ENCODE measurements at places on chromosomes 13 and 19.

GRCh38 chr19:22286151-22286810, at the start of gene ZNF729:
Gene ZNF729, plus strand, starts transcription at chr19:22286441. Its CDS starts 85 bp downstream, at chr19:22286526.
- no peak for DNase-seq

DNA sequence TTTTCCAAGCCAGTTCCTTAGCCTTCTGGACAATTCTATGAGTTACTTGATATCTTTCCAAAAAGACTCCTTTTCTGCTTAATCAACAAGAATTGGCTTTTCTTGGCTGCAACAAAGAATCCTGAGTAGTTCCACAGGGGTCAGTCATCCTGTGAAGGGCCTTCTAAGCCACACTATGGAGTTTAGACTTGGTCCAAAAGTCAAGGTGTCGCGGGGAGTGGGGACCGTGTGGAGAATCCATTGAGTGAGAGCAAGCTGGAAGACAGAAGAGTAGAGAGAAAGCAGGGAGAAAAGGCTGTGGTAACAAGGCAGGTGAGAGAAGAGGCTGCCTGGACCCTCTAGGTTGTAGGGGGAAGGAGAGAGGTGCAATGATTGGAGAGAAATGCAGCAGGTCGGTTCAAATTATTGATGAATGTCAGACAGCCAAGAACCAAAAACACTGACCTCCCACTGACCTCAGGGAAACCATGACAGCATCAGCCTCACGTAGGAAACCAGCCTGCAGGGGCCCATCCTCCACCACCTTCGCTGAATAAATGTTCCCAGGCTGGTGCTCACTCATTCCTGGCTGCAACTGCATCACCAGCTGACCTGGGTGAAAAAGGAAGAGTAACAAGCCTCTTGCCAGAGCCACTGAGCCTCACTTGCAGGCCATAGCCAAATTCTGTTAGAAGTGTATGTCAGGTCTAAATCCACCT, 7.1 kb upstream of the IFT88 start:
- no peak for DNase-seq

- DNase-seq: no peak
Measured at GRCh38 chr19:7731218-7731595, 703 bp downstream of the CLEC4G start.

DNA sequence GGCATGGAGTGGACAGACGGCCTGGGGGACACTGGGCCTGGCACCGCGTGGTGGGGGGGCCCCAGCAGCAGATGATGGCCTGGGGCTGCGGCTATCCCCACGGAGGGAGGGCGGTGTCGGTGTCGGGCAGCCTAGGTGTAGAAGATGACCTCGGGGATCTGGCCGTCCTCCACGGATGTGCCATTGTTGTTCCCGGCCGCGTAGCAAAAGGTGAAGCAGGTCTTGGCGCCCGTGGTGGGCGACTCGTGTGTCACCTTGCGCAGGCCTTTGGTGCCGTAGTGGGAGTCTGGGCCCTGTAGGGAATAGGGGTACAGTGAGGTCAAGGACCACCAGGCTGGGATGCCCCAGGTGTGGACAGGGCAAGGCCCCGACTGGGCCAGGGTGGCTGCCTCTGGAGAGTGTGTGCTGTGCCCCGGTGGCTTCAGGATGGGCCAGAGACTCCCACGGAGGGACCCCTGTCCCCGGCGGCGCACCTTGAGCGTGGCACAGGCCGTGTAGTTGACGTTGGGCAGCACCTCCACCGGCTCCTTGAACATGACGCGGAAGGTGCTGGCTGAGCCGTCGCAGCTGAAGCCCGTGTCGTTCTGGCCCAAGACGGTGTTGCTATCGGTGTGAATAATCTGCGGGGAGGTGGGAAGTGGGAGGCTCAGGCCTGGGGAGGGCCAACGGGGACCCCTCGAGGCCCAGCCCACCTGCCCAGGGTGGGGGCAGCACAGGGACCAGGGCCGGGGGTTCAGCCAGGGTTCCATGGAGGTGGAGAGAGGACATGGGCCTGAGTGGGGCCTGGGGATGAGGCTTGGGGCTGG, 29.0 kb downstream of the BTBD2 start:
- DNase-seq: no peak
